Thymus (tissue), 14 donors: ENCODE measurements at places on chromosomes 11 and 22. TPM values are rescaled to one million over a fixed set of nuclear protein-coding genes. Genes with fewer than 3 reads are reported as not detected.
A peak's percentile ranks its signal among the peaks of the same experiment; 100 is the strongest.

- DNase-seq: peak; percentile 11
These were observed 31.8 kb downstream of the DLG2 start for GRCh38 chr11:85595285-85595884.

CARD18 gene
- 0.28 TPM for total RNA-seq

DNA sequence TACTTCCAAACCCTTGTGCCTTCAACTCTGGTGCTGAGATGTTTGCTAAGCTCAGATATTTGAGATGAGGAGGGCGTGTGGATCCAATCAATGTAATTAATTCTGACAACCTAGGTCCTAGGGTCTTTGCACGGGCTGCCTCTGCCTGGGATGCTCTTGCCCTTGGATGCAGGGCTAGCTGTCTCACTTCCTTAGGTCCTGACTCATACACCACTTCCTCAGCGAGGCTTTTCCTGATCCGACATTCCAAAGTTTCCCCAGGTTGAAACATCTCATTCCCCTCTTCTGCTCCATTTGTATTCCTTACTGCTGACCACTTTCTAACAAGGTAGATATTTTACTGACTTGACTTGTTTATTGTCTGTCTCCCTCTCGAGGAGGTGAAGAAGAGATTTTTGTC, 43.0 kb upstream of the NTM start:
- DNase-seq: no peak

OSM gene
- 1.9 TPM for total RNA-seq

UPB1 gene
- 3.5 TPM for total RNA-seq

GLYATL2 gene
- 0.19 TPM for total RNA-seq

IGLL1 gene
- total RNA-seq: 78.6 TPM
